Mammary epithelial cell (primary cell): ENCODE measurements at places on chromosomes 12 and 14.
A peak's percentile ranks its signal among the peaks of the same experiment; 100 is the strongest.

DNA sequence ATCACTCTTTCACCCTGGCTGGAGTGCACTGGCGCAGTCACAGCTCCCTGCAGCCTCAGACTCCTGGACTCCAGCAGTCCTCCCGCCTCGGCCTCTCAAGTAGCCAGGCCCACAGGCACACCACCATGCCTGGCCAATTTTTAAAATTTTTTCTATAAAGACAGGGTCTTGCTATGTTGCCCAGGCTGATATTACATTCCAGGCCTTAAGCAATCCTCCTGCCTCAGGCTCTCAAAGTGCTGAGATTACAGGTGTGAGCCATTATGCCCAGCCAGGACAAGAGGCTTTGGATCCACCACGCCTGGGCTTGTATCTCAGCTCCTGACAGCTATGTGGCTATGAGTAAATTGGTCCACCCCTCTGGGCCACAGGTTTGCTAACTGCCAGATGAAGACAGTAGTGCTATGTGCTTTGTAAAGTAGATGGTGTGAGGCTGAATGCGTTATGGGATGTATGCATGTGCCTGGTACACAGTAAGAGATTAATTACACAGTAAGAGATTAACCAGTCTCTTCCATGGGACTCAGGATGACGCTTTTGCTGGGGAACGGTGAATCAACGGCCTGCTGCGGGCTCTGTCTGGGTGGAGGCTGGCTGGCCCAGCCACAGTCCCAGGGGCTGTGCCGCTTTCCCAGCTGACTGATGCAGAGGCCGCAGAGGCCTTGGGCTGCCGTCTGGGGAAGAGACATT, 53.3 kb upstream of the NCOR2 start:
- peak; percentile 94 for DNase-seq

- no peak for DNase-seq
Observed at GRCh38 chr14:44988694-44989093, 26.7 kb downstream of the TOGARAM1 start.

- peak; percentile 24 for DNase-seq
Observed at GRCh38 chr12:29519585-29520182, 22.2 kb upstream of the OVCH1 start.

DNA sequence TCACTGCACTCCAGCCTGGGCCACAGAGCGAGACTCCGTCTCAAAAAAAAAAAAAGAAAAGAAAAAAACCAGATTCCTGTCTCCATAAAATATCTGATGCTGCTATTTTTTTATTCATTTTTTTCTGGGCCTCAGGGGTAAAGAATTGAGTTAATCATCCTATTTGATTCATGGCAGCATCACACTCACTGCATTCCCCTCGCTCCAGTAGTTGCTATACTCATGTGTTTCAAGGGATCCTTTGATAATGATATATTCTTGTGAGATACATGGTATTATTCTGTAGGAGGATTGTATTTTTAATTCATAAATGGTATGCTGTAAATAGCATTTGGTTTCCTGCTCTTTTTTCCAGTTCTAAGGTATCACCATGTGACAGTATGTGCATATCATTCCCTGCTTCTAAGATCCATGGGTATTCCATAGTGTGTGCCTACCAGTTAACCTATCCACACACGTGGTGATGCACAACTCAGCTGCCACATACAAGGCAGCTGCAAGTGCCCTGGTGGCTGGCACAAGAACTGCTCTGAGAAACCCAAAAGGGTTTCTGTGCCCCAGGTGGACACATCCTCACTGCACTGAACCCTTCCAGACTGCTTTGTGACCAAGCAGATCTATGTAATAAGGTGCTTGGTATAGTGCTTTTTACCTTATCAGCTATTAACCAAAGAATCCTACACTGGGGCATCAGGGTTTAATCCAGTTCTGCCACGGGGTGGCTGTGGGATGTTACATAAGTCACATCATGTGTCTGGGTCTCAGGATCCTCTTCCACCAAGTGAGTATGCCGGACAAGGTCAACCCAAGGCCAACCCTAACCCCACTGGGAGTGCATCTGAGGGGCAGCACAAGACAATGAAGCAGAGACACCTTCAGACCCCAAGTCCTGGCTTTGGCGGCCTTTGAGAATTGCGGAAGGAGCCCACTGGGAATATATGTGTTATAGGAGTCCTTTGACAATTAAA, 74.6 kb downstream of the ZFP36L1 start:
- no peak for DNase-seq

DNA sequence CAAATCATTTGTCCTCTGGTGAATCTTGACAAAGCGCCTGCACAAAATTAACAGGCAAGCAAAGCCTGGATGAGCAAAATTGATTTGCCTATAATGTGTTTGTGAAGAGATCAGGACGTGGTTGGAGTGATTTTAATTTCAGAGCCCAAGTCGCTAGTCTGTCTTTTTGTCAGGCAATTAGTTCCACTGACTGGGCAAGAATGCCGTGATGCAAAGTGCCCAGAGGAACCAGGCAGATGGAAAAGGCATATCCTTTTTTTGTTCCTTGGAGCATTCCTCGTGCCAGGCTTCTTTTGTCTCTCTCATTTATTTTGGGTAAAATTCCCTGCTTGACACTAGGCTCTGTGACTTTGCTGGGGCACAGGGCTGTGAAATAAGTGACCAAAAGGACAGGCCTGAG, 65.9 kb upstream of the CCDC198 start:
- no peak for DNase-seq

GRCh38 chr14:105197211-105197641, 16.1 kb upstream of the NUDT14 start:
- peak; percentile 31 for DNase-seq

DNA sequence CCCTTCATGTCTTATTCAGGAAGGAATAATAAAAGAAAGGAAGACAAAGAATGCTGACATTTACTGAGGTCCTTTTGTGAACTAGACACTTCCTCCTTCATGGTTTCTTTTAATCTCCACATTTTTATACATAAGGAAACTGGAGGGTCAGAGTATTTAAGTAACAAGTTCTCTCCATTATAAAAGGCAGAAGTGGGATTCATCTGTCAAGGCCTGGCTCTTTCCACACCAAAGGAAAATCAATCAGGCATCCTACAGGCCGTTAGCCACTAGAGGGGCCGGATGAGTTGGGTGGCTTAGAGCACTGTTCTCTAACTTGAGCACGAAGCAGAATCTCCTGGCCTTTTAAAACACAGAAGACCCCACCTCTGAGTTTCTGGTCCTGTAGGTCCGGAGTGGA, 36.8 kb upstream of the NINJ2 start:
- no peak for DNase-seq

DNA sequence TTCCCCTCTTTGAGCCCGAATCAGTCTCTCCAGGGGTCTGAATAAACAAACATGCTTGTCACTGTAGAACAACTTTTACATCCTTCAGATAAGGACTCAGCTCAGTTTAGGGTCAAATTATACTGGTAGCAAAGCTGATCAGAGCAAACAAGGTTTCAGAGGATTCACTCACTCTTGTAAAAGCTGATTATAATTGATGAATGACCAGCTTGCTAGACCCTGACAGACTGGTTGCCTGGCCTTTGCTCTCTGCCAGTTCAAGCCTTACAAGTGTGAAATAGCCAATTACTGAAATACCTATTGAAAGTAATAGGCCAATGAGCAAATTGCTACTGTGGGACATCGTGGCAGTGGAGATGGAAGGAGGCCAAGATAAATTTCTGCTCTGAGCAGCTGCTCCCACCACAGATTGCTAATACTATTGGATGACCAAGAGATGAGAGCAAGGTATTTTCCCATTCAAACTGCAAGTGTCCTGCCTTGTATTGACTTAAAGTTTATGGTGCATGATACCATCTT, 177.6 kb downstream of the PDZRN4 start:
- no peak for DNase-seq

- no peak for DNase-seq
Observed at GRCh38 chr14:32629236-32629635, 300.1 kb downstream of the AKAP6 start.

GRCh38 chr12:47751561-47751960, 7.1 kb downstream of the RAPGEF3 start:
- DNase-seq, result no peak

DNA sequence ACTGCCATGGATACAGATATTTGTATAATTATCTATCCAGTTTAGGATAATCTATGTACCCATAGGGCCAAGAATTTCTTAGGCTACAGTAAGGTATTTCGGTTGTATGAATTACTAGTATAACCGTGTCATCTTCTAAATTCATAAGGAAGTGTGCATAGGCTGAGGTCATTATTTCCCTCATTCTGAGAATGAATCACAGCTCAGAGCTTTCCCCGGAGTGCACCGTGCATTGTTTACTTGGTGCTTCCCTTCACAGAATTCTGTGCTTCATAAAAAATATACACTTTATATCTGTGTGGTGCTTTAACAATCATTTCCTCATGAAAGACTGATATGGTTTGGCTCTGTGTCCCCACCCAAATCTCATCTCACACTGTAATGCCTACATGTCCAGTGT, 514.1 kb downstream of the ETNK1 start:
- no peak for DNase-seq

- DNase-seq, result no peak
Observed at GRCh38 chr12:47216150-47216677, 136.5 kb upstream of the AMIGO2 start.

DNA sequence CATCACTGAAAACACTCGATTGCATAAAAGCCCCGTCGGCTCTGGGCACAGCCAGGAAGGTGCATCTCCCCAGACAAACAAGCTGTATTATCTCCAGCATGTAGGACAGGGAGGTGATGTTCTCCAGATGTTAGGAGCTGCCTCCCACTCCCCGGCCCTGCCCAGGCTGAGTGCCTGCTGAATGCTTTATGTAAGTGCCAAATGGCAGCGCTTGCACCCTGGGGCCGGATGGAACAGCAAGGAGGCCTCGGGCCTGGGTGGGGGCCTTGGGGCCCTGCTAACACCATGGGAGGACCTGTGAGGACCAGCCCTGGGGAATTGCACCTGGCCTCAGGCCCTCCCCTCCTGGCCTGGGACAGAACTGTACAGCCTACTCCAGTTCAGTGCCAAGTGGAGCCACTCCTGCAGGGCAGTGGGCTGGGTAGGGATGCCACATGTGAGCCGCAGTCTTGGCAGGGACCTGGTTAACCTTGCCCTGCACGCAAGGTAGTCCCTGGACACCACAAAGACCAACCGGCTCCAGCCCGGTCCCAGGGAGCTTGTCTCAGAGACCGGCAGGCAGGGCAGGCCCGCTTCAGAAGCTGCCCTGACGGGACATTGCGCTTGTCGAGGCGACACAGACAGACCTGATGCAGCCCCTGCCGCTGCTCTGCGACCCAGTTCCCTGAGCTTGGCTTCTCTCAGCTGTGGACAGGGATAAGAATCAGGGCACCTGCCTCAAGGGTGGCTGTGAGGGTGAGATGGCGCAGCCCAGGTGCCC, 35.3 kb upstream of the PPP1R13B start:
- no peak for DNase-seq

- no peak for DNase-seq
Observed at GRCh38 chr12:91331371-91331770, 148.8 kb upstream of the DCN start.

- no peak for DNase-seq
Observed at GRCh38 chr14:100865682-100866591, 37.6 kb downstream of the RTL1 start.

DNA sequence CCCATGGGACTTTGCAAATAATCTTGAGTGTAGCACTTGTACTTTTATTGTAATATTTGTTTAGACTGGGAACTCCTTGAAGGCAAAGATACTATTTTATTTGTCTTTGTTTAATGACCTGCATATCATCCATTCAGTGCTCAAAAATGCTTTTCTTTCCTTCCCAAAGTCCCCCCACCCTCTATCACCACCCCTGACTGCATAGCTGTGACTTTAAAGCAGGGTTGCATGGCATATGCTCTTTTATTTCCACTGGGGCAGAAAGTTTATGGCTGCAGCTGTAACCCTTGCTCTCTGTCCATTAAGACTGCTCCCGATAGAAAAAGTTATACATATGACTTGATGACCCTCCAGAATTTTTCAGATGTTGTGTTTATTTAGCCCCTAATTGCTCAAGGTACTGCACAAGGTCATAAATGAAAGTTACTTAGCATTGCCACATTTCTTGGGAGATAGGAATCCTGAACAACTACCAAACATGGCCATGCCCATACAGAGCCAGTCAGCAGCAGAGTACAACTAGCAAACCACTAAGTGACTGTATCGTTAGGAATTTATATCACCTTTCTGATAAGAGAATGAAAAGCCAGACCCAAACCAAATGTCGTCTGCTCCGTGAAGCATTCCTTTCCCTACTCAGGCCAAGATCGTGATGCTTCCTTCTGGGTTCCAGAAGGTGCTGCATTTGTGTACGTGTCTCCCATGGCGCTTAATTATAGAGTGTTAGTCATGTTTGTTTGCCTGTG, 114.3 kb downstream of the DIP2B start:
- DNase-seq, result peak; percentile 79

DNA sequence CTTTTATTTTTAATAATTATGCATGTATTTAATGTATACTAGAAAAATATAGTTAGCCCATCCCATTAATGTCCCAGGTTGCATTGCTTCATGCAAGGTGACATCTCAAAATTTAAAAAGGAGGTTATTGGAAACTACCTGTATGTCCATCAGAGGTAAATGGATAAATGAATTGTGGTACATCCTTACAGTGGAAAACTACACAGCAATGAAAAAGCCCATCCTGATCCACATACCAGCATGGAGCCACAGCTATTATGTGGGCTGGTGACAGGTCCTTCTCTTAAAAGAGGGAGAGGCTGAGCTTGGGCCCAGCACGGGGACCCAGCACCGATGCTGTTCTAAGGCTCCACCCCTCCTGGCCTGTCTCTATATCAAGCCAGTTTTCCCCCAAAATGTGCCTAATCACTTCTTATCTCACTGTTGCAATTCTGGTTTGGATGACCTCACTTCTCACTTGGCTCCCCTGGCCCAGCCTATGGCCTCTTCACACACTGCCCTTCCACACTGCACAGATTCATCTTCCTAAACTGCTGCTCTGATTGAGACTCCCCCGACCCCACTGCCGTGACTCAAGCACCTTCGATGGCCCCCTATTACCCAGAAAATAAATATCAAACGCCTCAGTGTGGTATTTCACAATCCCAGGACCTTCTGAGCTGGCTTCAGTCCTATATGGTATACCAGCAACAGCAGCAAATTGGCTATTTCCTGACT, 97.1 kb upstream of the NCOR2 start:
- no peak for DNase-seq

DNA sequence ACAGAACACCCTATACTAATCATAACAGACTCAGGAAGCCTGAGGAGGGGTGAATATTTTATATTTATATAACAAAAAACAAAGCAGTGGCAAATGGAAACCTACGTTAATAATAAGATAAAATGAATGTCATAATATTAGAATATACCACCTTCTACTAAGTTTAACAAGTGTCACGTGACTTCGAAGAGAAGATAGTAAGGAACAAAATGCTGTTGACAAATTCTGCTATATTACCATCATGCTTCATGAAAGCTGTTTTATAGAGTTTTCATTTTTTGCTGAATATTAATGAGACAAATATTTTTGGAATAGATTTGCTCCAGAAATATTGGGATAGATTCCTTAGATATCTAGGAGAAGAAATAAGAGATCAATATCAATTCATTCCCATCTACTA, 450.6 kb upstream of the DCN start:
- DNase-seq, result no peak
